SW480 (cell line): ENCODE measurements at places on chromosomes 3 and 15.

DNA sequence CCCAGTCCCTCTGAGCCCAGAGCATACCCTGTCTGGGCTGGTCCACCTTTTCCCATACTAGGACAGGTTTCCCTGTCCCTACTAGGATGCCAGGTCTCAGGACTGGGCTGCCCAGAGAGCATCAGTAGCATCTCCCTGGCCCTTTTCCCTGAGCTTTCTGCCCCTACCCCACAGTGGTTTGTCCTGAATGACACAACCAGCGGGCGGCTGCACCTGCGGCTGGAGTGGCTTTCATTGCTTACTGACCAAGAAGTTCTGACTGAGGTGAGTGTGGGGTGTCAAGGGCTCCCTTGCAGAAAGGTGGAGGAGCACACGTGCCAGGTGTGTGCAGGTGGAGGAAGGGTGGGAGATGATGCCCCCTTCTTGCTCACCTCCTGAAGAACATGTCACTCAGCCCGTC is 33.5 kb downstream of the ESYT3 start:
- DNase-seq, result no peak

DNA sequence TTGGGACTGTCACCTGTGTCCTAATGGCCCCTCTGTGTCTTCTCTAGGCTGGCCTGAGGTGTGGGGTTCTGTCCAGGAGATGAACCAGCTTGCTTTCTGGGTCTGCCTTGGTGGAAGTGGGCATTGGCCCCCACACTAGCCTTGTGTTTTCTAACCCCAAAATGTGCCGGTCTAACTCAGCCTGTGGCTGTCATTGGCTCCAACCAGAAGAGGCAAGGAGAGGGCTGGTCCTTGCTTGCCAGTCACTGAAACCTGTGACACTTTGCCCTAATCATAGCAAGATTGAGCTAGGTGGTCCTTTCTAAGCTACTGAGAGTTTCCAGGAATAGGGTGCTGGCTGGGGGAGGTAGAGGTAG is 2.2 kb downstream of the C15orf39 start:
- no peak for DNase-seq

DNA sequence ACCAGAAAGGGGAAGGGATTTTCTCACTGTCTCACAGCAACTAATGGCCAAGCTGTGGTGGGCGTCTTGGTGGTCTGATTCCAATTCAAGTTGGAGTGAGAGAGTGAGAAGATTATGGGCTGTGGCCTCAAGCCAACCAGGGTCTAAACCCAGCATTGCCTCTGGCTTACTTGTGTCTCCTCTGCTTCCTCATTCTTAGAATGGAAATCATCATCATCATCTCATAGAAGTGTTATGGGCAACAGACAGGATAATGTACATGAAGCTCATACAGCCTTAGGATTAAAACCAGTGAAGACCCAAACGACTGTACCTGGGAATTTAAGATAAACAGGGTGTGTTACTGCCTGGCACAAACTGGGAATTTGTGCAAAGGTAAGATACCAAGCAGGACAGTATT is 29.1 kb upstream of the IREB2 start:
- no peak for DNase-seq

DNA sequence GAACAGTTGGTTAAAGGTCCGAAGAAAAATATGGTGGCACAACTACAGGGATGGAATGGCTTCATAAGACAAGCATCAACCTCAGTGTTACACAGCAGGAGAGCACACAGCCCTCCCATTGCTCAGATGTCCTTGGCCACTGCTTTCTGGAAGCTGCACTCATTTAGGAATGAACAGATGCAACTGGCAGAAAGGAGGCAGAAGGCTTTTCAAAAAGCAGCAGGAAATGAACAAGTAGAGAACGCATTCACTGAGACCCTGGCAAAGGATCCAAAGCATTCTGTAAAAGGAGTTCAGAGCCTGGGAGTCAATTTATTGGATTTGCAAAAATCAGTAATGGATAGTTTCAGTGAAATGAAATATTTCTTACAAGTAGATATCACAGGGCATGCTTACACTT is 101.1 kb downstream of the PDZRN3 start:
- no peak for DNase-seq
